Activated CD4-positive, CD25-positive, alpha-beta regulatory T cell (primary cell): ENCODE measurements at places on chromosomes 6 and 20.

DNA sequence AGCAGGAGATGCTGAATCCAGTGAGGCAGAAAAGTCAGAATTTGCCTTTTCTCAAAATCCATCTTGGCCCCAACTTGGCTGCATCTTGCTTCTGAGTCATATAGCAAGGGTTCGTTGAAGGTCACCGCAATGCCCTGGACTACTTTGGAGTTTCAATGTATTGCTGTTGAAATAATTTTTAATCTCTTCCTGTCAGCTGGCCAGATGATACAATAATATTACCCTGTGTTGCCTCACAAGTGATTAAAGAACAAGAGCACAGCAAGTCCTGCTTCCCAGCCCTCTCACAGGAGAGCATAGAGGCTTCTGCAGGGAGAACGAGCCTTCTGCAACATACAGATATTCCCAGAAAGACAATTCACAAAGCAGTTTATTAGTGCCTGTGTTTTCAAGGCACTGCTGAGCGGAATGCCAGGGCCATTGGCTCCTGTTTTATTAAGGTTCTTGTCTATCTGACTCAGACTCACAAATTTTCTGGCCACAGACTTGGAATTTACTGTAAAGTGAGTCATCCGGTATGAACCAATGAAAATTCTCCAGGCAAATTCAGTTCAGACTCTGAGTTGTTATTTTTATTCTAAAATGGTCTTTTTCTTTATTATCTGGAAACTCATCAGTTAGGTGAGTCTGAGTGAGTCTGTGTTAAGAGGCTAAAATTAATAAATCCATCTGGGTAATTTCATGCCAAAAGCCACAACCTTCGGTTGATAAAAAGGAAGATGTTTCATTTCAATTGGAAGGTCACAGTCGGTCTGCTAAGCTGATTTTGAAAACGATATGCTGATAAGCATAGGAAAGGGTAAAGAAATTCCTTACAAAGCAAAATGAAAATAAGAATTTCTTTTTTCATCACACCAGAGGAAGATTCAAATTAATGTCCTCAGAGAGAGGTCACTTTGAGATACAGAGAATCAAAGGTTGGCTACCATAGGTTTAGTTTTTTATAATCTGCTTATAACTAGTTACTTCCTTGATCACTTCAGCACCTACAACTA lies 289.4 kb upstream of the STXBP5 start:
- no peak for DNase-seq

DNA sequence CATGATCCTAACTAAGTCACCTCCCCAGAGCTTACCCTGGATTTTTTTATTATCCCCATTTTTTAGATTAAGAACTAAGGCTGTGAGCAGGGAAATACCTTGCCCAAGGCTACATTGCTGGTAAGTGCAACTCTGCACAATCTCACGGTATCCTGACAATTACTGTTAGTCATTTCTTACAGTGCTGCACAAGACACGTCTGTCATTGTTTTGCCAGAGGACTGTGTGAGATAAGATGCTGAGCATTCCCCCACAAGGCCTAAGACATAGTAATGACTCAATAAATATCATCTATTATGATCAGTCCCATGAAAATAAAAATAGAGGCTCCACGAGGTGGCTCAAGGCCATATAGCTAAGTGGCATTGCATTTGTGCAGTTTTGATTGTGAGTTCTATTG lies 21.0 kb downstream of the PFDN4 start:
- DNase-seq, result no peak

GRCh38 chr6:118740372-118740771 lies 89.0 kb upstream of the CEP85L start:
- DNase-seq, result no peak

DNA sequence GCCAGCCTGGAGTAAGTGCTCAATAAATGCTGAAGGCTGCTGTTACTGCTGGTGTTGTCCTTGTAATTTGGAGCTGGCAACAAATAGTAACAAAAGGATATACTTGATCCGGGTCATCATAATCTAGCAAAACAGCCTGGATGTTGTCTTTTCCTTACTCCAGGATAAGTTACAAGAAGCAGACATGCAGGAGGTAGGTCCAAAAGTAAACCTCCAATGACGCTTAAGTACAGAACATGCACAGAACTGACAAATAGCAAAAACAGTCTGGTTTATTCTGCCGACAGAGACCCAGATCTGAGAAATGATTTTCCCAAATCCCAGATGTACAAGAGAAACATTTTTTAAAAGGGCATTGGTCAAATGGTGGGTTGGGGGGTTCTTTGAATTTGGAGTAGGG lies 93.0 kb upstream of the KCNK16 start:
- no peak for DNase-seq

DNA sequence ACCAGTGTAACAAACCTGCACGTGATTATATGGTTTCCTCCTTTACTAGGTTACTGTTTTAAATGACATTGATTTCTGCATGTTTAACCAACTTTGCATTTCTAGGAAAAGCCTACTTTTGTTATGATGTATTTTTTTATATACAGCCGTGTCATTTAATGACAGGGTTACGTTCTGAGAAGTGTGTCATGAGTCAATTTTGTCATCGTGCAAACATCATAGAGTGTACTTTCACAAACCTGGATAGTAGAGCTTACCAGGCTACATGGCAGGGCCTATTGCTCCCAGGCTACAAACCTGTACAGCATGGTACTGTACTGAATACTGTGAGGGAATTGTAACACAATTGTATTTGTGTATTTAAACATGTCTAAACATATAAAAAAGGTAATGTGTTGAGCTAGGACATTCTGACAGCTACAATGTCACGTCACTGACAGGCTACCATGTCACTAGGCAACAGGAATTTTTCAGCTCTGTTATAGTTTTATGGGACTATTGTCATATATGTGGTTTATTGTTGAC lies 205.3 kb downstream of the PRL start:
- DNase-seq, result no peak

GRCh38 chr20:3045042-3045815 lies 623 bp upstream of the MRPS26 start:
- no peak for DNase-seq

GRCh38 chr6:138455746-138456400 lies 43.4 kb downstream of the NHSL1 start:
- no peak for DNase-seq

DNA sequence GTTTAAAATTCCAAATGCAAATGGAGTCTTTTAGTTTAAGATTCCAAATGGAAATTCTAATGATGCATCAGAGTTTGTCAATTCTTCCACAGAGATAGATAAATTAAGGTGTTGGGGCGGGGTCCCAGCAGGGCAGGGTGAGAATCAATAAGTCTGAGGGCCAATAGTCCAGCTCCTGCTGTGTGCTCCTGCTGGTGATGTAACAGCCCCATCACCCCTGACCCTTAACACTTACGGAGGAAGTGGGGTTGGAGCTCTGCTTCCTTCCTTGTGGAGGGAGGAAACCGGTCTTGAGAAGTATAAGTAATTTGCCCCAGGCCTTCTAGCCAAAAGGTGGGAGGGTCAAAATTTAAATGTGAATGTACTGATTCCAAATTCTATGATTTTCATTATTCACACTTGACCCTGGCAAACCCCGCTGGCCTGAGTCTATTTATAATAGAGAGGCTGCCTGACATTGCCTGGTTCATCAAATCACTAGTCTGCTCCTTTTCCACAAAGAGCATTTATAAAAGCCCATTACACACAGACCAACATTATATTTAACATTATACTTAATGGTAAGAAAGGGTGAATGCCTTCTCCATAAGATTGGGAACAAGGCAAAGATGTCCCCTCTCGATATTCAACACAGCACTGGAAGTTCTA lies 17.2 kb downstream of the ZBTB2 start:
- DNase-seq, result no peak

DNA sequence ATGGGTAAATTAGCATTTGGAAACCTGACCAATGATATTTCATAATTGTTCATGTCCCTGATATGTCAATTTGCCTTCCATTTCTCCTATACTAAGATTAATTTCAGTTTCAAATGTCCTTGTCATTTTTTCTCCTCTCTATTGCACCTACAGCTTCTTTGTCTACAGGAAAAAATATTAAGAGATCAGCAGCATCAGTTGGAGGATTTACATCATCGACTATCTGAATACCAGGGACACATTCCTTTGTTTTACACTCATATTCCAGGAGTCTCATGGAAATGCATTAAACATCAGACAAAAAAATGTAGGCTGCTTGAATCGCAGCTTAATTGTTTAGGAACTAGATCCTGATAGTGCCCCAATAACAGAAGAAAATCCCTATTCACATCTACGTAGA lies 188.2 kb downstream of the PRKN start:
- DNase-seq, result no peak

DNA sequence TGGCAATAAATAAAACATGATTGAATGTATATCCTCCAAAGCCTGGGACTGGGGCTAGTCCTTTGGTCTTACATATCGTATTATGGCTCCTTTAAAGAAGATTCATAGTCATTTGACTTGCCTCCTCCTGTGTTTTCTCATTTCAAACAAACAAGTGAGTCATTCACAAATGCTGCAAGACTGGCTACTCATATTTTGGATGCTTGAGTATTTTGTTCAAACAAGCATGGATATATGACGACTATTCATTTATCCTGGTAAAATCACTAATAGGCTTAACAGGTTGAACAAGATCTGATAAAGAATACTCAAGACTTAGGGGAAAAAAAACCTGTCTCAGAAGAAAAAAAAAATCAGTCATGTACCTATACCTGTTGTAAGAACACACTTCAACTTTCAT lies 111.1 kb upstream of the CCDC28A start:
- DNase-seq, result no peak

DNA sequence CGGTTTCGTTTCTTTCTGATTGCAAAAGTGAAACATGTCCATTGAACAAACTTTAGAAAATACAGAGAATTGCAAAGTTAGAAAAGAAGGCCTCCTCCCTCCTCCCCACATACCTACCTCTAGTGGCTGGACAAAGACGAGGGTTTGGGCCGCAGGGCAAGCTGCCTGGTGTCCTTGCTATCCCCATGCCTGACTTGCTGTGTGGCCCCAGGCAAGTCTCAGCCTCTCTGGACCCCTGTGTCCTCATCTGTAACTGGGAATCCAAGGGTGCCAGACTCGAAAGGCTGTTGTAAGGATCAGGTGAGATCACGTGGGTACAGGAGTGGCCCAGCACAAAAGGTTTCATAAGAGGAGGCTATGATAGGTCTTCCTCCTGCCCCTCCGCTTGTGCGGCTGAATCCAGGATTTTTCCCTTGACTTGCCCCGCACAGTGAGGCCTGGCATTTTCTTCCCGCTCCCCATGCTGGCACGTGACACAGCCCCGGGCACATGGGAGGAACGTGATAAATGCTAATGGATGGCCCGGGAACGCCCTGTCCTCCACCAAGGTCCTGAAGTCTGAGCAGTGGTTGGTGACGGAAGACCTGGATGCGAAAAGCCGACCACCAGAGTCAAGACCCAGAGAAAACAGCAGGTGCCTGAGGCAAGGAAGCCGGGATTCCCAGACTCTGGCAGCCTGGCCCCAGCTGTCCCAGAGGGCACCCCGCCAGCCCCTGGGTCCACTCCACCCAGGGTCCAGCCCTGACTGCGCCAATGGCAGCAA lies 55.8 kb downstream of the UBE2V1 start:
- DNase-seq, result no peak

DNA sequence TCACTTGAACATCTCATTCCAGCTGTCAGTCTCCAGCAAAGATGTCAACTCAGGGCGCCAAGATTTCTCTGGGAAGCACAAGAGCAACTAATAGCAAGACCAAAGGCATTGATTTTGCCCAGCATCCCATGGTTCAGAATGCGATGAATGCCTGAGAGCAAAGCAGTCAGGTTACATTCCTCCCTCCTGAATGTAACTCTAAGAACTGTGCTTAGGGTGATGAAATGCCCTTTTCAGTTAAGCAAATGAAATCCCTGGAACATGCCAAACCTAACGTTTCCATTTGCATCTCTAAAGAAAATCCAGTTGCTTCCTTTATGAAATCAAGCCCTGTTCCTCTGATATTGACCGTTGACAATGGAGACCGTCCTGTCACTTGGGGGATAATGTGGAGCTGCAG lies 224.0 kb upstream of the PLN start:
- no peak for DNase-seq

GRCh38 chr6:40535110-40535818 lies 51.9 kb downstream of the LRFN2 start:
- no peak for DNase-seq

DNA sequence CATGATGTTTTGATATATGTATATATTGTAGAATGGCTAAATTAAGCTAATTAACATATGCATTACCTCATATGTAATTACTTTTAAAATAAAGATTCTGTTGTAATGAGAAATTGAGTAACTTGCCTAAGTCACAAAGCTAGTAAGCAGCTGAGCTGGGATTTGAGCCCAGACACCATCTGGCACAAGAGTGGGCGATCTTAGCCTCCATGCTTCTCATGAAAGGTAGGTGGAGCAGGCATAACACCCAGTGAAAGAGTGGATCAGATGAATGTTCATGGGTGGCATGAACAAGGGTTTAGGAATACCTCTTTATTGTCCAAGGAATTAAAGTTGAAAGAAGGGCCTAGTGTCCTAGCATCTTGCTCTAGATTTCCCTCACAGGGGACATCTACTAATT lies 365.4 kb downstream of the TFAP2B start:
- DNase-seq, result no peak

- no peak for DNase-seq
These were observed 217.3 kb downstream of the ATXN1 start for GRCh38 chr6:16544006-16544405.

GRCh38 chr6:105705608-105706007 lies 302.7 kb upstream of the PREP start:
- DNase-seq, result no peak

- no peak for DNase-seq
These were observed 29.2 kb downstream of the SYNJ2 start for GRCh38 chr6:158010591-158011477.

GRCh38 chr20:63540417-63541186 lies 3.4 kb upstream of the PTK6 start:
- DNase-seq, result no peak

GRCh38 chr20:53879048-53879684 lies 191.2 kb downstream of the BCAS1 start:
- DNase-seq, result no peak

DNA sequence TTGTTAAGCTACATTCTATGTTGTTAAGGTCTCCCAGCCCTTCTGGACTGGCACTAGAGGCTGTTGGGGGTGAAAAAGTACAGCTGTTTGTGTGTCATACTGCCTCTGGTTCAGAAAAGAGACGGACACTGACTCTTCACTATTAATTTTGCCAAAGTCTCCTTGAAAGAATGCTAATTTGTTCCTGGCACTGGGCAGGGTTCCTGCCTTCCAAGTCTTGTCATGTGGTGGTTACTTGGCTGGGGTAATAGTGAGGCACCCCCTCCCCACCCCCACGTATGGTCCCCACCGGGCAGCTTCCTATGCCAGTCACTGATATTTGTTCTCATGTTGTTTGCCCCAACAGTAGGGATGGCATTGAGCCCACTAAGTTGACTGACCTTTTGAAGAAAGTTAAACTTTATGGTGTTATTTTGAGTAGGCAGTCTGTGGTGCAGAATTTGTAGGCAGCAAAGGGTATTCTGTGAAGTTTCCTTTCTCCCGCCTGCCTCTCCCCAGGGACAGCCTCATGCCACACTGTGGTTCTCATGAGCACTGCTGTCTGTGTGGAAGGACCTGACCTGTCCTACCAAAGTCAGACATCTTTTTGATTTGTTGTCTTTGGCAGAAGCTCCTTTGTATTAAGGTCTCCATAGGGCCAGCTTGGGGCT lies 8.7 kb downstream of the CDS2 start:
- DNase-seq, result no peak

GRCh38 chr6:137389150-137389704 lies 105.0 kb downstream of the OLIG3 start:
- DNase-seq, result peak; percentile 21

GRCh38 chr20:40810332-40811000 lies 121.4 kb upstream of the MAFB start:
- DNase-seq, result no peak

- DNase-seq, result no peak
These were observed 98.4 kb upstream of the DUSP22 start for GRCh38 chr6:193773-194310.
